ENCODE measurements at places on chromosomes 4 and X.

DNA sequence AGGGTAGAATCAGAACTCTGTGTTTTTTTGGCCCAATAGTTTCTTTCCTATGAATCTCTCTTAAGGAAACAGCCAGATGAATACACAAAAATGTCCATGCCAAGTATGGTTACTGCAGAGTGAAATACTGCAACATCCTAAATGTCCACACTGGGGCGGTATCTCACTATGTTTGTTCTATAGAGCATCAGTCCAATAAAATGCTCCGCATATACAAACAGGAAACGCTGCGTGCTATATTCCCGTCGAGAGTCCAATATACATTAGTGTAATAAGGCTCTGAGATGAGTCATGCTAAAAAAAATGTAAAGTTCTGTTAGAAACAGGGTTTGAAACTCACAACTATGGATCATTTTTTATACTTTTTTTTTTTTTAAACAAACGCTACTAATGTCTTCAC, 72.9 kb upstream of the ENOX2 start:
- no peak for DNase-seq

DNA sequence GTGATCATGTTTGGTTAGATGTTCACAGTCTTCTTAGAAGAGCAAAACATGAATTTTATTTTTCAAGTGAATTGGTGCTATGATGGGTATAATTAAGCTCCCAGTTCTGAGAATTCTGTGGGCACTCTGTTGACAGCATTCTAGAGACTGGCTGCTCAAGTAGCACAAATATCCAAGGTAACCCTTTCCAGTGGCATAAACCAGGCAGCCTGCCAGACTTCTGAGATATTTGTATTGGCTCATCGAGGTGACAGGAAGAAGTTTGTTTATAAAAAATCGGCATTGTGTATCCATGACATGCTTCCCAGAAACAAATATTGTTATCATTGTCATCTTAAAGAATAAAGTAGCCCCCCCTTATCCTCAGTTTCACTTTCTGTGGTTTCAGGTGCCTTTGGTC, 28.3 kb downstream of the LANCL3 start:
- no peak for DNase-seq

DNA sequence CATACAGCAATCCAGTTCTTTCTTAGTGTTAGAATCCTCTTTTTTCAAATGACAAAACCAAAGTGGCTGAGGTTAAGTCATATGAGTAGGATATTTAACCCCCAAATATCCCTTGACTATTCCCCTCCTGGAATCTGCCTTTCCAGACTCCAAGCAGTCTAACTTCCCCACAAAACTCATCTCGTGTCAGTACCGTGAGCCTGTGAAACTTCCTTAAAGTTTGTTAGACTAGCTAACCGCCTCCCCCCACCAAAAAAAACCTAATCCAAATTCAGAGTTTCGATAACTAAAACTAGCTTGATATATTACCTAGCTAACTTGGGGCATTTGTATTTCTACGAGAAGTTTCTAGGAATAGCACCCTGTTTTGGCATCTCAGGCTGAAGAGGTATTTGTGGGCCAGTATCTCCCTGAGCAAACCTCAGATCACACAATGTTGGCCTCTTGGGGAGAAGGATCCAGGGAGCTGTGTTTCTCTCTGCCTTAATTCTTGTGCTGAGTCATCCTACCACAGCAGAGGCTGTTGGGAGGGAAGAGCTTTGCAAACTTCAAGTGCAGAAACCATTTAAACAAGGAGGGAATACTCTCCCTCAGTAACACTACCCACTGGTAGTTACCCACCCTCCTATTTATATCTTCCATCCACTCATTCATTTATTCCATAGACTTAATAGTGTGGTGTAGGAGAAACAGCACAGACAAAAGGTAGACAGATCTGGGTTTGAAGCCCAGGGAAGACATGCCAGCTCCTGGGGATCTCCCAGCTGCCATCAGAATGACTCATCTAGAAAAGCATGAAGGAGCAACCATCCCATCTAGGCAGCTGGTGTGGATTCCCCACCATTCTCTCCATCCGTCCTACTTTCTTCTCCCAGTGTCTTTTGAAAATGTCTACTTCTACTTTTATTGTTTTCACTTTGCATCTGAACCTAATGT, 39.3 kb upstream of the TXK start:
- no peak for DNase-seq

DNA sequence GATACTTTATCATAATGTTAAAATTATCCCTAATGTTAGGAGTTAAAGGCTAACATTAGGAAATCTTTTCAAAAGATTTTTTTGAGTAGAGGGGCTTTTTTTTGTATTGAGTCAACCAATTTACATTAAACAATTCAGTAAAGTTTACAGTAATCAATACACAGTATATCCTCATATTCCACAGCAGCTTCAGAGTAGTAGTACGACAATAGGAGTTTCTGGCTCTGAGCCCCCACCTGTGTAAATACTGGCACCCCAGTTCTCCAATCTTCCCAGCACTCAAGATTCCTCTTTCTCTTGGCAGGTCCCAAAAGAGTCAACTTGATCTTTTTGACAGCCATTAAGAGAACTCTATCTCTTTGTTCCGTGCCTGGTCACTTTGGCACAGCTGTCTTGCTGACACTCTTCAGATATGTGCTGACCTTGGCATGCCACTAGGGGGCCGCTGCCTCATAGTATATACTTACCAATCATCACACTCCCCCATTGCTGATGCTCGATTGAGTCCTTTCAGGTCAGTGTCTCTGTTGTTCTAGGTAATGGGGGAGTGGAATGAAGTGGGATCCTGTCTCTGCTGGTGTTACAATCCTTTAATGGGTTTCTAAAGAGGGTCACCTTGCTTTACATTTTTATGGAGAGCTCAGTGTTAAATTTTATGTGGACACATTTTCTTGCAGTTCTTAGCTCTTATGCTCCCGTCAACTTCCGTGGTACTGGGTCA, 19.5 kb upstream of the CCNI start:
- peak; percentile 58 for DNase-seq

- DNase-seq, result no peak
These were observed 70.2 kb downstream of the TRPC5 start for GRCh38 chrX:112012360-112012759.

GRCh38 chrX:12052109-12052508, 86.2 kb upstream of the FRMPD4 start:
- DNase-seq, result no peak

DNA sequence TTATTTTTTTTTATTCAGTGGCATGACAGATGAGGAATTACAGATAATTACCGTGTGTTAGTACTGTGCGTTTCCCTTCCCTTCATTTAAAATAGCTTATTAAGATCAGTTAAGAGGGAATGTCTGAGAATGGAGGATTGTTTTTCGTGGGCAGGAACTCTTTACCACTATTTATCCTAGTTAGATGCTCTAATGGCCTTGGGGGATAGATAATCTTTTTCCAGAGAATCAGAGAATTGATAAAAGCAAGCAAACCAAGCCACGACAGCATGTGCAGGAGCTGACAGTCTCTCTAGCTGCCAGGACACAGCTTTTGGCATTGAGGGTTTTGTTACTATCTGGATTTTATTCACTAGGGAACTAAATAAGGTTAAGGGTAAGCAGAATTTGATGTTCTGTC, 128.7 kb downstream of the DCLK2 start:
- no peak for DNase-seq

GRCh38 chr4:77650787-77651186, 45.2 kb downstream of the CXCL13 start:
- no peak for DNase-seq

DNA sequence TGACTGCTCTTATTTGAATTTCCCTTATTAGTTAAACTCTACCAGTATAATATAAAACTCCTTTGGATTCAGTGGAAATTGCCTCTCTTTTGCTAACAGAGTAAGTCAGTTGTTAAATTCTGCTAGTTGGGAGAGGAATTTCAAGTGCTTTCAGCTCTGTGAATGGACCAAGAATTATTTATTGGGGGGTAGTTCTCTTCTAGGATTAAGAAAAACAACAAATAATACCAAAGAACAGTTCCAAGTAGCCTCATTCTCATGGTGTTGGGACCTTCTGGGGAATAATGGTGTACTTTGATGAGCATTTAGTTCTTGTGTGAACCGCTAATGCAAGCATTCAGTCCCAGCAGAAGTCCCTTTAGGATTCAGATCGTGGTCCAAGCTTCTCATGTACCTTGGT, 11.6 kb downstream of the SPARCL1 start:
- DNase-seq, result no peak

GRCh38 chr4:41260116-41260733, 3.5 kb downstream of the UCHL1 start:
- DNase-seq, result no peak

- no peak for DNase-seq
These were observed 147.6 kb downstream of the STK32B start for GRCh38 chr4:5198656-5199541.

DNA sequence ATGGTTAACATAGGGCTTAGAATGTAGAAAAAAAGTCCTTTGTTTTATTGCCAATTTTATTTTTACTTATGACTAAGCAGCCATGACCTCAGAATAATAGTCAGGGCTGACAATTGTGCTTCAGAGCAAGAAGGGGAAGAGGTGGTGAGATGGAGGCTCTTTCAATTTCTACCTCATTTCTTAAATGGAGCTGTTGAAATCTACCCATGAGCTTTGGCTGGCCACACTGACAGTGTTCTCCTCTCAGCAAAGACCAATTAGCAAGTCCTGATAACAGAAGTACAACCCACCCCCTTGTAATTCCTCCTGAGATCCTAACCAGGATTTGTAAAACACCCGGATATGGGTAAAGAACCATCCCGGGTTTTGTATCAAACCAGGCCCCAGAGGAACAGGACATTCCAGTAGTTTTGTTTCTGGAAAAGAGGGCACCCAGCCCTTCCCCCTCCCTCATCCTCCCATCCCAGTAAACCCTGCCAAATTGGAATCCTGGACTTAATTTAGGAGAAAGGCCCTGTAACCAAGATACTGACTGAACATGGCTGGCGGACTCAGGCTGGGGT, at the start of gene HEPH:
HEPH (plus strand) TSS at position 399 of the 563 bp plus-strand sequence. CDS start 6,324 bp downstream, outside the sequence.
- DNase-seq, result no peak

- no peak for DNase-seq
These were observed 21.8 kb upstream of the BBS12 start for GRCh38 chr4:122710434-122711308.

DNA sequence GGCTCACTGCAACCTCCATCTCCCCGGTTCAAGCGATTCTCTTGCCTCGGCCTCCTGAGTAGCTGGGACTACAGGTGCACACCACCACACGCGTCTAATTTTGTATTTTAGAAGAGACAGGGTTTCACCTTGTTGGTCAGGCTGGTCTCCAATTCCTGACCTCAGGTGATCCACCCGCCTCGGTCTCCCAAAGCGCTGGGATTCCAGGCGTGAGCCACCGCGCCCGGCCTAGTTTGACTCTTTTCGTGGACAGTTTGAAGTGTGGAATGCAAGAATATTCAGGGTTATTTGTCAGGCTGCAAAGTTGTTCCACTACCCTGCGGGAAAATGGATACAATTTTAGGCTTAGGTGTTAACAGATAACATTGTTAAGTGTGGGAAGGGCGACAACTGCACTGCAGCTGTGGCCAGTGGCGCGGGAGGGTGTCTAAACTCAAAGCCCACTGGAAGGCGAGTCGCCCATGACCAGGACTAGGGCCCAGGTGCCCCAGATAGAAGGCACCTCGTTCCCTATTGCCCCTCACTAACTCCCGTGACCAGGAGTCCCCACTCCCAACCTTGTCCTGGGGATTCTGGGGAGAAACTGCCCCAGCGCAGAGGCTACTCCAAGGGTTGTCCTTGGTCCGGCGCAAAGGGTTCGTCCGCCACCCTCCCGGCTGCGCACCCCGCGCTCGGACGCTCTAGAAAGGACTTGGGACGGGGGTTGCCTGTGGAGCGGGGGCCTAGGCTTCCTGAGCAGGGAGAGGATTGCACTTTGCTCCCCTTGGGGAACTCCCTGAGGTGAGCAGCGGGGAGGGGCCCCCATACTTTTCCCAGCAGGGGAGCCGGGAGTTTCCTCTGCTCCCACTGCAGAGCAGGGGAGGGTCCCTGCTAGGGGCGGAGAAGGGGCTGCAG, 1.1 kb upstream of the CD99 start:
- DNase-seq, result no peak

DNA sequence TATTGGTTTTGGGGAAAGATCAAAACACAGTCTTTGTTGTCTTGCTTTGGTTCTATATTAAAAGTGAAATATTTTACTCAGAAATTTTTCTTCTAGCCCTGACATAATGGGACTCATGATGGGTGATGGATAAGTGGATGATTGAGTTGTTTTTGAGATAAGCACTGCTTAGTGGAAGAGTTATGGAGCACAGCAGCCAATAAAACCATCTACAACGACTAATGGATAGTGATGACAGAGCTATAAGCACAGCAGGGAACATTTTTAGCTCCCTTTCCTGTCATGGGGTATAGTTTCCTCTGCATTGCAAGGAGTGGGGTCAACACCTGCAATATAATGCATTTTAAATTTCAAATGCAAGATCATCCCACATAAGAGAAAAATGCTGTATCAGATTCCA, 812.4 kb downstream of the STPG2 start:
- no peak for DNase-seq

GRCh38 chrX:17323397-17323796, 51.6 kb upstream of the NHS start:
- DNase-seq, result no peak

GRCh38 chrX:72131317-72132294, at the start of gene RTL5:
Gene RTL5 (minus strand): TSS chrX:72131915.
- no peak for DNase-seq

DNA sequence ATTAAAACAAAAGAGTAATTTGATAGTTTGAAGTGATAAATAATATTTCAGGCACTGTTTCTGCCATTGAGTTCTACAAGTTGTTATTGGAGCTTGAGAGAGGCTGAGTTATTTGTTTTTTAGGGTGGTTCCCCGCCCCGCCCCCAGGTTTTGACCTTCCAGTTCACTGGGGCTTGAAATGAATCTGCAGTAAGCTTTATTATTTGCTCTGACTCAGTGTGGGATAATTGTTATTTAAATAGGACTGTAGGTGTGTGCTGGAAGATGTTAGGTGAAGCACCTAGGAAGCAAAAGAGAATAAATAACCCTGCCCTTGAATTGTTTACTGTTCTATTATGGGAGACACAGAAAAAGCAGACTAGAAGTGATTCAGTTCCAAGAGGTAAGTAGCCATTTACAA, 81.2 kb upstream of the KCNIP4 start:
- no peak for DNase-seq
